HepG2 (cell line): ENCODE measurements at places on chromosomes 11 and 22. TPM values are rescaled to one million over a fixed set of nuclear protein-coding genes. Genes with fewer than 3 reads are reported as not detected.
A peak's percentile ranks its signal among the peaks of the same experiment; 100 is the strongest.

The CLDN5 gene
- not detected in 2 replicates for total RNA-seq

The TTLL12 gene
- 34.1 and 38.1 TPM in 2 replicates for total RNA-seq

The RFPL3 gene
- total RNA-seq, result not detected in 2 replicates

DNA sequence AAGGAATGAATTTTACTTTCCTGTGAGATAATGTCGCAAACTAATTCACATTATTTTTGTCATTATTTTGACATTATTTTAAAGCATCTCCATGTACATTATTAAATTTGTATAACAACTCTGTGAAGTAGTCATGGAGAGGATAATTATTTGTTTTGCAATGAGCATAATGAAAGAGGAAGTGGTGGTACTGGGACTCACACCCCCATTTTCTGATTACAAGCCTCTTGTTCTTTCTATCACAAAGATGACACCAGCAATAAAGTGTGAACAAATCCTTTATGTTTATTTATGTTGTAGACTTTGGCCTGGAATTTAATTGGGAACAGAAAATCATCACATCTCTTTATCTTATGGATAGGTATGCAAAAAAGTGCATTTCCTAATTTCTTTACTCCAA is 522.6 kb downstream of the TMEM135 start:
- H3K4me1 ChIP-seq, result no peaks in the 10 kb centered on the region
- DNase-seq, result no peak
- no peaks in the 10 kb centered on the region for H3K36me3 ChIP-seq

DNA sequence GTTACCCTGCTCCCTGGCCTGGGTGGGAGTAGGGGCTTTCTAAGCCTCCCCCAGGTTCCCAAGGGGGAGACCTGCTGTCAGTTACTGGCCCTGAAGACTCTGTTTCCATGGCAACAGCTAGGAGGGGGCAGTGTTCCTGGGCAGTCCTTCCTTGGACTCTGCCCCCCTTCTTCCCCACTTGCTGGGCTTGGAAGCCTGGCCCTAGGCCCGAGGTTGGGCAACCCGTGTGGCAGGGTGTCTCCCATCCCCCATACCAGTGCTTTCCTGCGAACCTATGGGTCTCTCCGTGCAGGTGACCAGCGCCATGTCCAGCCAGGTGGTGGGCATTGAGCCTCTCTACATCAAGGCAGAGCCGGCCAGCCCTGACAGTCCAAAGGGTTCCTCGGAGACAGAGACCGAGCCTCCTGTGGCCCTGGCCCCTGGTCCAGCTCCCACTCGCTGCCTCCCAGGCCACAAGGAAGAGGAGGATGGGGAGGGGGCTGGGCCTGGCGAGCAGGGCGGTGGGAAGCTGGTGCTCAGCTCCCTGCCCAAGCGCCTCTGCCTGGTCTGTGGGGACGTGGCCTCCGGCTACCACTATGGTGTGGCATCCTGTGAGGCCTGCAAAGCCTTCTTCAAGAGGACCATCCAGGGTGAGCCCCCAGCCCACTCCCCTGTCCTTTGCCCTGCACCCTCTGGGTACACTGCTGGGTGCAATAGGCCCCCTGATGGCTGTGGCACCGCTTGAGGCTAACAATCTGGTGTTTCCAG is 1.7 kb downstream of the ESRRA start:
- DNase-seq, result peak; percentile 60
- peak overlapping the region; percentile 82 for H3K27ac ChIP-seq
- H3K27me3 ChIP-seq, result no peaks in the 10 kb centered on the region
- H3K4me1 ChIP-seq, result peaks cover 61% of the 10 kb centered on the region

DNA sequence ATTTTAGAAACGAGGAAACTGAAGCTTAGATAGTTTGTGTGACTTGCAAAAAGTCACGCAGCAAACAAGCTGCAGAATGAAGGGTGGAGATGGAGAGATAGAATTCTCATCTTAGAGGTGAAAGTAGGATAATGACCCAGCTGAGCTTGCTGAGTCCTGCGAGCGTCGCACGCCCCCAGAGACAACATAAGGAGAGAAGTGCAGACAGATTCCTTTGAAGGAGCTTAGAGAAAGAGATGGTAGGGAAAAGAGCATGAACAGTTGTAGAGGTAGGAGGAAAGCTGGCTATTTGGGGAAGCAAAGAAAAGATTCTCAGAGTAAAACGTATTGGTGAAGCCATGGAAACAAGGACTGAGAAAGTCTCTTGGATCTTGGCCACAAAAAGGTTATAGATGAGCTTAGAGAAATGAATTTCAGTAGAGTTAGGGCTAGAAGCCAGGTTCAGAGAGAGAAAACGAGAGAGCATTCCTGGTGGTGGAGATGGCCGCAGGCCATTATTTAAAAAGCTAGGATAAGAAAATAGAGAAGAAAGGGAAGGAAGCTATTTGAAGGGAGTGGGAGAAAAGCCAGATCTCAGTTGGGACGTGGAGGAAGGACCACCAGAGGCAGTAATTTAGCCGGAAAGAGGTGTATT is 44.8 kb downstream of the FAM83F start:
- H3K27ac ChIP-seq, result no peak overlapping the region
- no peaks in the 10 kb centered on the region for H3K36me3 ChIP-seq
- H3K27me3 ChIP-seq, result no peaks in the 10 kb centered on the region

DNA sequence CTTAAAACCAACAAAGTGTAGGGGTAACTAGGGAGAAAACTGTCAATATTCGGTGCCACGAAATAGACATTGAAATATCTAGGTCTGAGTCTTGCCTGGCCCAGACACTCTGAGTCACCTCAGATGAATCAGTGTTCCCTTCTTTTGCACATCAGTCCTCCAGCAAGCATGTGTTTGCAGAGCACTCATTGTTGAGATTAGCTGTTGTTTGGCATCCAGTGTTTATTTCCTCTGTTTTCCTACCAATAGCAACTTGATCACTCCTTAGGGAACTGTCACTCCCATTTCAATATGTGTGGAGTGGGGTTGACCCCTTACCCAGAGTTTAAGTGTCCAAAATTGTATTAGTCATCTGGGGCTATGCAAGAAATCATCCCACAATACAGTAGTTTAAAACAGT is 4.7 kb upstream of the ASCC2 start:
- H3K4me3 ChIP-seq, result no peak overlapping the region
- peak; percentile 41 for DNase-seq
- H3K4me1 ChIP-seq, result peaks cover 20% of the 10 kb centered on the region
- H3K27me3 ChIP-seq, result no peaks in the 10 kb centered on the region
- no peaks in the 10 kb centered on the region for H3K36me3 ChIP-seq

The MUC5AC gene
- total RNA-seq, result not detected in 2 replicates
